ENCODE measurements at places on chromosomes 1 and 21.

DNA sequence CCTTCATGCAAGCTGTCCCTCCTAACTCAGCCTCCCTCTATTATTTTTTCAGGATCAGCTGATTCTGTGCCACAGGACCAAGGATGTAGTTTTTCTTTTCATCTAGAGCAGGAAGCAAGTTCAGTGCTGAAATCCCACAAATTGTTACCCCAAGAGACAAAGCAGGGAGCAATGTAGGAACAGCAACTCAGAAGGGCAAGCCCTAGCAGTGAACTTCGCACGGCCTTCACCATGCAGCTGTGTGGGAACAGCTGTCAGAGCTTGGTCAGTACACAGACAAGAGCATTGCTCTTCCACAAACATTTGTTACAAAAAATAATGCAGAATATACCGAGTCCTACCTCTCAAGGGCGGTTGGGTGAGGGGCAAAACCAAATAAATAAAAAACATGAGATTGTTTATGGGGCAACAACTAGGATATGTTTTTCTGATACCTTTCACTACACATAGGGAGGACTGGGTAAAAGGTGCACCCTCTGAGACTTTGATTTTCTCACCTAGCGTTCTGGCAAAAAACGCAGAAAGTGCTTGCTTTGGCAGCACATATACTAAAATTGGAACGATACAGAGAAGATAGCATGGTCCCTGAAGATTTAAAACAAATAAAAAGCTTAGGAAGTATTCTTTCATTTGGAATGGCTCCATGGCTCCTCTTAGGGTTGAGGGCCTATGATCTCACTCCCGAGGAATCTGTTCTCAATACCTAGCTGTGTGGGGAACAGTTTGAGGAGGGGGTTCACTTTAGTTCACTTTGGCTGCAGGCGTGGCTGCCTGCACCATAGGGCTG is 37.1 kb upstream of the ANGPTL7 start:
- DNase-seq: no peak

DNA sequence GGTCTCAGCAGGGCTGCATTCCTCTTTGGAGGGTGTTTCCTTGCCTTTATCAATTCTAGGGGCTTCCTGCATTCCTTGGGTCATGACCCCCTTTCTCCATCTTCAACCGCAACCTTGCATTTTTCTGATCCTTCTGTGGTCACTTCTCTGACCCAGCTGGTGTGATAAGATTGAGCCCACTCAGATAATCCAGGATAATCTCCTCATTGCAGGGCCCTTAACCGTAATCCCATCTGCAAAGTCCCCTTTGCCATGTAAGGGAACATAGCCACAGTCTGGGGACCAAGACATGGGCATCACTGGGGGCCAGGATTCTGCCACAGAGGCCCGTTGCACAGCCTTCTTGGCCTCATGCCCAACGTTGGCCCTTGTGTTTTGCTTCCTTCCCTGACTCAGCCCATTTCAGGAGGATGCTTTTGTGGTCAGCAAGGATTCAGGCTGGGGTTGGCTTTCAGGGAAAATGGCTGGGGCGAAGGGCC is 35.0 kb upstream of the IL19 start:
- no peak for DNase-seq

GRCh38 chr1:6508816-6509189 is 17.3 kb upstream of the PLEKHG5 start:
- DNase-seq: no peak

DNA sequence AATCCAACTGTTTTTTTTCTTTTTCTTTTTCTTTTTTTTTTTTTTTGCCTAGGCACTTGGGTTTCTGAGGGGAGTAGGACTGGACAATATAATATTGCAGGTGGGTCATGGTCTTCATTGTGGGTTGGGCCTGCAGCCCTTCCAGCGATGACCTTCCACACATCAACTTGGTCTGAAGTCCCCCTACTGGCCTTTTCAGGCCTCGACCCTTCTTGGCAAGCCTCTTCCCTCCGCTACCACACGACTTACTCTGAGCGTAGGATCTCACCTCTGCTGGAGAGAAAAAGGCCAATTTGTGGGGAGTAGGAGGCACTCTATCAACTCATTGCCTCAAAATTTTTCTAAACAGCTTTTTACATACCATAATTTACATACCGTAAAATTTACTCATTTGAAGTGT is 51.1 kb upstream of the GRIK3 start:
- no peak for DNase-seq

- DNase-seq: no peak
Observed at GRCh38 chr1:12359359-12360133, 129.7 kb downstream of the VPS13D start.

GRCh38 chr1:112083487-112083886 is 94.0 kb upstream of the KCND3 start:
- peak; percentile 12 for DNase-seq

DNA sequence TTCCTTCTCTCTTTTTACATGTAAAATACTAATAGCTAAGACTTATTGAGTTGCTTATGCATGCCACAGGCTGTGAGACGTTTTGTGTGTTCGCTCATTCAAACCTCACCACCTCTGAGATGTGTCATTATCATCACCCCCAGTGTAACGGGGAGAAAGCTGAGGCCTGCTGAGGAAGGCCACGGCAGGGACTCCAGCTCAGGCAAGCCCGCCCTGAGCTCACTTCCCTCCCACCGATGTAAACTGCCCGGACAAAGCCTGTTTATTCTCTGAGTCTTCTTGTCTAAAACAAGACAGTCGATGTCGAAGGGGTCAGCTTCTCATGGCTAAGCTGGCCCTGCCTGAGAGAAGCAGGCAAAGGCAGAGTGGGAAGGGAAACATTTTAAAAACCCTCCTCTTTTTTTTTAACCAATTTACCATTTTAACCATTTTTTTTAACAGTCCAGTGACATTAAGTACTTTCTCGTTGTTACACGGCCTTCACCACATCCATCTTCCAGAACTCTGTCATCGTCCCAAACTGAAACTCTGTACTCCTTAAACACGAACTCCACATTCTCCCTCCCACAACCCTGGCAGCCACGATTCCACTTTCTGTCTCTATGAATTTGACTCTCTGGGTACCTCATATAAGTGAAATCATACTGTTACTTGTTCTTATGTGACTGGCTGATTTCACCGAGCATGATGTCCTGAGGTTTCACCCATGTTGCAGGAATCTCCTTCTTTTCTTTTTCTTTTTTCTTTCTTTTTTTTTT is 204.8 kb upstream of the GALNT2 start:
- DNase-seq: no peak

DNA sequence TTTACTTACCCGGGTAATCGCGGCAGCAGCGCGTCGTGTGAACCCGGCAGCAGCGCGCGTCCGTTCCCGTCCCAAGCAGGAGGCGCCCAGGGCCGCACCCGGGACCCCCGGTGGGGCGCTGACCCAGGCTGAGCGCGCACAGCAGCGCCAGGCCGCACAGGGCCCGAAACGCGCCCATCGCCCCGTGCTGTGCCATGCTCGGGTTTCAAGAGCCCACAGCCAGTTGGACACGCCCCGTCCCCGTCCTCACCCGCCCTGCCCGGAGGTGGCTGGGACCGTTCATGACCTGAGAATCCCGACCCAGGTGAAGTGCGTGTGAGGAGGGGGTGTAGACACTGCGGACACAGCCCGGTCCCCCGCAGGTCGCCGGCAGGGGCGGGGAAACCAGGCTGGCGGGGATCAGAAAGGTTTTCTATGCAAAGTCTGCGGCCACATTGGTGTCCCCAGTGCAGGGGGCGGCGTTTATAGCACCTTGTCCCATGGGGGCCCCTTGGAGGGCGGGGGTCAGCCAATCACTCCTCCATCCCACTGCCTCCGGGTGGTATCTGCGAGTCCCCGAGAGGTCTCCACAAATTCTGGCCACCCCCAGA is at the start of gene TNFRSF18:
TSS of gene TNFRSF18 (minus strand) at position 217 of the 590 bp plus-strand sequence. CDS start at position 196, 21 bp downstream.
- DNase-seq: no peak

GRCh38 chr1:25651824-25652741 is 35.5 kb downstream of the MAN1C1 start:
- DNase-seq: no peak

DNA sequence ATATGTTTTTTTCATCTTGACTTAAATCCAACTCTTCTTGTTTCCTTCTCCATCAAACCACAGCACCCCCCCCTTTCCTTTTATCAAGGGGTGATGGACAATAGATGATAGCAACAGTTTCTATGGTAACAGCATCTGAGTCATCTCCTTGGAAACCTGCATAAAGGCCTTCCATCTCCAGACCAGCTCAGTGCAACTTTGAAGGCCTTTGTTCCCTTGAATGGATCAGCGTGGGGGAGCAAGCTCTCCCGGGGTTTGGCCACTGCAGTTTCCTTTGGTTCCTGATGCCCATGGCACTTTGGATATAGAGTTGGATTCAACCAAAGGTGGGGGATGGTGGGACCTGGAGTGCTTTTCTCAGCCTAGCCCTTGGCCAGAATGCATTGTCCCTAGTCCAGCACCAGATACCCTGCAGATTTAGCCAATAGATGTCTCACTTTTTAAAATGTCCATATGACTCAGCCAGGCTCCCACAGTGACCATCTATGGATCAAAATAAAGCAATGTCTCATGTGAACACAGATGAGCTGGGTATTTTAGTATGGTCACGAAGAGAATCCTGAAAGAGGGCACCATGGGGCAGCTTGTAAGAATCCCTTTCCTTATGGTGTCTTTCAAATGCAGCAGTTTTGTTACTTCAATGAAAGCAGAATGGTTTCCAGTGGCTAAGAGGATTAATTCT is 127.7 kb downstream of the SPATA46 start:
- DNase-seq: no peak

- no peak for DNase-seq
Observed at GRCh38 chr1:44608141-44608540, 66.1 kb downstream of the TMEM53 start.

GRCh38 chr1:95061445-95062006 is 11.2 kb downstream of the ALG14 start:
- no peak for DNase-seq

- DNase-seq: peak; percentile 76
Observed at GRCh38 chr1:28602536-28603439, 10.7 kb downstream of the RAB42 start.

- DNase-seq: peak; percentile 57
Observed at GRCh38 chr1:155978973-155979429, 654 bp upstream of the ARHGEF2 start.

DNA sequence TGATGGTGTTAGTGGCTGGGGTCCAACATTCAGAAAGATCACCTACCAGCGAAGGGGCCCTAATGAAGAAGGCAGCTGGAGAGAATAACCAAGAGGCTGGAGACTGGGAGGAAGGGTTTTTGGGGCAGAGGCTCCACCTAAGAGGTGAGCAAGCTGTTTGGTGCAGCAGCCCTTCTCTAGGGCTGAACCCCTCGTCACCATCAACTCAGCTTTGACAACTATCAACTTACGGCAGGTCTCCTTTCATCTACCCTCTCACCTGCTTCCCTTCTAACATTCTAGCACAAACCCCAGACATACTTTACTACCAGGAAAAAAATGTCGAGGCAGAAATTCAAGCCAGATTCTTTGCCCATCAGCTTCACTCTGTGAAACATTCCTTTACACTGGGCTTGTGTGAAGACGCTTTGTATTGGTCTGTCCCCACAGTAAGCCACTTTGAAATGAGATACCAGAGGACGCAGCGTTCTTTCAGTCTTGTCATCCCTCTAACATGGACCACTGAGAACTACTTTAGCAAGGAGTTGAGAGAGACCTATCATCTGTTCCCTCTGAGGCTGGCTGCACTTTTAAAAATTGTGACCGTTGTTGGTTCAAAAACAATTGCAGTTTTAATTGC is 84.6 kb downstream of the RAVER2 start:
- DNase-seq: no peak

GRCh38 chr1:14678011-14678638 is 79.6 kb downstream of the KAZN start:
- DNase-seq: no peak

DNA sequence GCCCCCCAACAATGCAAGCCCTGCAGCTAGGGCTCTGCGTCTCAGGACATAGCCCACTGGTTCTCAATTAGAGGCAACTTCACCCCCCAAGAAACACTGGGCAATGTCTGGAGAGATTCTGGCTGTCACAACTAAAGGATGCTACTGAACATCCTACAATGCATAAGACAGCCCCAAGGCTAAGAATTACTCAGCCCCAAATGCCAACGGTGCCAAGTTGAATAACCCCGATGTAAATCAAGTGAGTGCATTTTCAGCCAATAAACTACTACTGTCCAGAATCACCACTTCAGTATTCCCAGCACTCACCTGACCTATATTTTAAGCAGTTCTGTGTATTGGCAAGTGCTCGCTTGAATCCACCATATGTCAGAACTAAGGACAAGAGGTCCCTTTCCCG is 6.9 kb downstream of the RIPK4 start:
- no peak for DNase-seq

DNA sequence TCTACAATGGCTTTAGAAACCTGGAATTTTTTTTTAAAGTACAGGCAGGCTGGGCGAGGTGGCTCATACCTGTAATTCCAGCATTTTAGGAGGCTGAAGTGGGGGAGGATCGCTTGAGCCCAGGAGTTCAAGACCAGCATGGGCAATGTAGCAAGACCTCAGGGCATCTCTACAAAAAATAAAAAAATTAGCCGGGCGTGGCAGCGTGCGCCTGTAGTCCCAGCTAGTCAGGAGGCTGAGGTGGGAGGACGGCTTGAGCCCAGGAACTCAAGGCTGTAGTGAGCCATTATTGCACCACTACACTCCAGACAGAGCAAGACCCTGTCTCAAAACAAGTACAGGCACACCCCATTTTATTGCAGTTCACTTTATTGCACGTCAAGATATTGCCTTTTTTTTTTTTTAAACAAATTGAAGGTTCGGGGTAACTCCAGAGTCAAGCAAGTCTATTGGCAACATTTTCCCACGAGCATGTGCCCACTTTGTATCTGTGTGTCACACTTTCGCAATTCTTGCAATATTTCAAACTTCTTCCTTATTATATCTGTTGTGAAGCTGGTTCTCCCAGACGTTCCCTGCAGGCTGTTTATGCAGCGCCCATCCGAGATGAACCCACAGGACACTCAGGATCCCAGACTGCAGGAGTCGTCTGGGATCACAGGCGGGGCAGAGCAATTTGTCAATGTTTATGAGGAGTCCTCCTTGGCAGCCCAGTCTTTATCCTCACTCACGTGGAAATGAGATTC is 4.7 kb downstream of the HES2 start:
- DNase-seq: no peak

DNA sequence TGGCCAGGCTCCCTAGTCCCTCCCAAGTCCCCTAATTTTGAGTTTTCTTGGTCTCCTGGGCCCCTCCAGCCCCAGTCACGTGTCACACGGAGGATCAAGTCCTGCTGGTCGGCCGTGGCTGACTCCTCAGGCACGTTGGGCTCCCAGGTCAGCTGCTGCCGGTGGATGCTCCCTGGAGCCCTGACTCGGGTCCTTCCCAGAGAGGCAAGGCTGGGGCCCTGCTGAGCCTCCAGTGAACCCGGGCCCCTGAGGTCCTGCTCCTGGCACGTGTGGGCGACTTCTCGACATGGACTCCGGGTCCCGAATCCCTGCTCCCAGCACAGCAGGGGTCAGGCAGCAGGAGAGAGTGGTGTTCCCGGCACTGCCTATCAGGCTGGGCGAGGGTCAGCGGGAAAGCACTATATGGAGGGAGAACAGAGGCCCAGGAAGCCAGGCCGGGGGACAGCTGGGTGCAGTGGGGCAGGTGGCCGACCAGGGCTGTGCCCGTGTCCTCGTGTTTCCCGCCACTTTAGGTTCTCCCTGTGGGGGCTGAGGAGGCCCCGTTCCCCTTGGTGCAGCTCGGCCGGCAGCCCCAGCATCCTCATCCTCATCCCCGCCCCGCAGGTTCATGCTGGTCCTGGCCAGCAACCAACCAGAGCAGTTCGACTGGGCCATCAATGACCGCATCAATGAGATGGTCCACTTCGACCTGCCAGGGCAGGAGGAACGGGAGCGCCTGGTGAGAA is 13.2 kb downstream of the TMEM240 start:
- no peak for DNase-seq

All from AG10803 (cell line).